KG1 (cell line): ENCODE measurements at places on chromosomes 6 and 20.

DNA sequence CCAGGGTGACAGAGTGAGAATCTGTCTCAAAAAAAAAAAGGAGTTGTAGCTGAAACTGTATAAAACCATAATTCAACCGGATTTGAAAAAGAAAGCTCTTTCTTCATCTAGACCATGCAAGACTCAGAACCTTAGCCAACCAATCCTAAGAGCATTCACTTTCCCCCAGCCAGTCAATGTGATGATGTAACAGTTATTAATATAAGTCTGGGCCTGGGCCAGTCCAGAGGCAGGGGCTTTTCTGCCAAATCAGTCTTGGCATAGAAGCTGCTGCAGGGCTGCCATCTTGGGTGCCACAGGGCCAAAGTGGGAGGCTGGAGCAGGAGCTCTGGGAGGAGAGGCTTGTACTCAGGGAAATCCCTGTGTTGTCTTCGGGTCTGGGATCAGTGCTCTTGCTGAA, 288.4 kb downstream of the CLIC5 start:
- no peak for DNase-seq

DNA sequence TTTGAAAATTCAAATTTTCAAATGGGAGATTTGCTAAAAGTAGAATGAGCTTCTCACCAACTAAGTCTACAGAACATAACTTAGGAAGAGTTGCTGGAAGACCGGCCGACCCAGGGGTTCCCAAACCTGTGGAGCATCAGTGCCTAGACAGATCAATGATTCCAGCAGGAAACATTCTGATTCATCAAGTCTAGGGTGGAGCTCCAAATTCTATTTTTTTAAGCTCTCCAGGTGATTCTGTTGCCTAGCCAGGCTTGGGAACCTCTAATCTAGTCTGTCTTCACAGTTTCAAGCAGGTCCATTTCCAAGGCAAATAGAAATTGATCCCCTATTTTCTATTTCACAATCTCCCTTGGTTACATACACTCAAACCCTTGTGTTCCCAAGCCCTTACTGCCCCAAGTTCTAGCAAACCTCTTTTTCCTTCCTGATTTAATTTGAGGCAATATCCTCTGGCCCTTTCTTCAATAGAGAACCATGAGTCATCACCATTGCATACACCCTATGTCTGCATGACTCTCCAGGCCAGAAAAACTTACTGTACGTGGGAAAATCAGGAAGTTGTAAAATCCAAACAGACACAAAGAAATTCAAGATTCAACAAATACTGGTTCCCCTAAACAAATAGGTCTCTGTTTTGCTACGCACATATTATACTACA, 8.9 kb downstream of the ATXN1 start:
- no peak for DNase-seq

- no peak for DNase-seq
These were observed 13.1 kb upstream of the HDGFL1 start for GRCh38 chr6:22556266-22556665.

DNA sequence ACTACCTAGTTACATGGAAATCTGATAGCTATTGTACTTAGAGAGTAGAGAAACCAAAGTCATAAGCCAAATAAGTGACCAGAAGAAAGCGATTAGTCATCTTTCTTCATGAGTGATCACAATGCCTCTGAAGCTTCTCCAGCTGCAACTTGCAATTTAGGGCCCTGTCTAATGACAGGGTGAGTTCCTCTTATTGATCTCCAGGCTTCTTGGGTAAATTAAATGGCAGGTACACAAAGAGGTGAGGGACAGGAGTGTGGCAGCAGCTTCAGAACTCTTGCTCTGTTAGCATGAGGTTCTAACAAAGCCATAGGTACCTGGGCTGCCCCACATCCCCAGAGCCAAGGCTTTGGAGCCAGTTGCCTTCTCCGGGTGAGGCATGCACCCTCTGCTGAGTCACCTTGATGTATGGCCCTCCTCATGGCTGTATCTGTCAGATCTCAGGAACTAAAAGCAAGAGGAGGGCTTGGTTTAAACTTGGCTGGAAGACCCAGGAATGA, 60.8 kb downstream of the PRDM1 start:
- no peak for DNase-seq

GRCh38 chr6:101395345-101395744, 1.8 kb downstream of the GRIK2 start:
- DNase-seq: no peak
